Hindlimb muscle (tissue), 1 donor: ENCODE measurements at places on chromosomes 1 and 21. TPM values are rescaled to one million over a fixed set of nuclear protein-coding genes. Genes with fewer than 3 reads are reported as not detected.

Gene OR2M3
- 0.03 TPM for polyA plus RNA-seq

Gene NDUFS2
- polyA plus RNA-seq = 144 TPM

Gene SPRR1A
- polyA plus RNA-seq = not detected

Gene PEAR1
- 29.2 TPM for polyA plus RNA-seq

Gene RUNX1
- polyA plus RNA-seq = 9.7 TPM

Gene UTS2
- polyA plus RNA-seq = not detected

Gene ANKRD35
- 2.7 TPM for polyA plus RNA-seq

Gene HOOK1
- 4.1 TPM for polyA plus RNA-seq

Gene ZBTB8B
- 0.14 TPM for polyA plus RNA-seq

Gene OR14K1
- polyA plus RNA-seq = not detected

Gene S1PR1
- polyA plus RNA-seq = 14.0 TPM
